ENCODE measurements at places on chromosomes 11 and 22. TPM values are rescaled to one million over a fixed set of nuclear protein-coding genes. Genes with fewer than 3 reads are reported as not detected.

Gene CBLIF
- total RNA-seq: not detected

GRCh38 chr11:92919048-92919447, 50.4 kb upstream of the MTNR1B start:
- H3K27ac ChIP-seq: no peak overlapping the region
- no peaks in the 10 kb centered on the region for H3K36me3 ChIP-seq

DNA sequence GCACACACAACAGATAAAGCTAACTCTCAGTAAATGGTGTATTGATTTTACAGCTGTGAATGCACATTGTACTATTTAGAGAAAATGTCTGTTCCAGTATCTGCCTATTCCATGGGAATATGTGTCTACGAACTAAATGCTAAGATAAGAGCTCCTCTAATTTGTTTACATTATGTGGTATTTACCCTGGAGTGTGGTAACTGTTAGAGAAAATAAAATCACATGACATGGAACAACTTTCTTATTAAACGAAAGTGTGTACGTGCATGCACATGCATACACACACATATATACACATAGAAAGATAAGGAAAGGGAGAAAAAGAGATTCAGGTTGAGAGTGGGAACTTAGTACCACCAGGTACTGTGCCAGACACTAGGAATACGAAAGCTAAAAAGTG, 1151.7 kb upstream of the TENM4 start:
- H3K36me3 ChIP-seq: no peaks in the 10 kb centered on the region
- DNase-seq: no peak
- no peaks in the 10 kb centered on the region for H3K27me3 ChIP-seq
- H3K4me1 ChIP-seq: no peaks in the 10 kb centered on the region
- no peak overlapping the region for H3K27ac ChIP-seq

DNA sequence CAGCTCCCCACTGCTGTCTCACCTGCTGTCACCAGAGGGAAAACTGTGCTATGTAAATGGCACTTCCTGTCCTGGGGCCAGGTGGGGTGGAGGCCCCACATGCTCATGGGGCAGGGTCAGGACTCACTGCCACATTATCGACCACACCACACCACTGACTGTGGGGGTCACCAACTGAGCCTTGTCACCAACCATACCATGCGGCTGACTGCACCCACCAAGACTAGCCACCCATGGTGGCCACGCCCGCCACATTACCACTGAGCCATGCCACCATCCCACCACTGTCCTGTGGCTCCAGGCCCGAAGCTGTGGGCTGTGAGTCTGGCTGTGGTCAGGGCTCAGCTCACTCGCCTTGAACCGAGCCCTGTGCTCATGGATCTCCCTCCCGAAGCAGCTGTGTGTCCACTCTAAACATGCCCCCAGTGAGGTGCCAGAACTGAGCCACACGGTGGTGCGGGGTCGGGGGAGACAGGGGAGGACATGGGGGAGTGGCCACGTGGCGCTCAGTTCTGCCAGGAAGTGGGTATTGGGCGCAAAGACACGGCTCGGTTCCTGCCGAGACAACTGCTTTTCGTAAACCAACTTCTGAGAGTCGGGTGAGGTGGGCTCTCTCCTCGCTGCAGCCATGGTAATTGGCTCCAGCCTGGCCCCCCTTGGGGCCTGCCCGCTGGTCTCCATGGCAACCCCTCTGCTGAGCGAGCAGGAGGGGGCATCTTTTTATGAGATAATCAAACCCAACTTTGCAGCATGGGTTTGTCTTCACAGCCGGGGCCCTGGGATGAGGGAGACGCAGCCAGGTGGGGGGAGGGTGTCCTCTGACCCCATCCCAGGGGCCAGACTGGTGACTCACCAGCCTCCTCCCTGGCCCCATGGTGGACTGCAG, 23.2 kb downstream of the RTN4R start:
- H3K4me3 ChIP-seq: peak overlapping the region; percentile 44
- no peaks in the 10 kb centered on the region for H3K36me3 ChIP-seq
- peak overlapping the region; percentile 80 for H3K27ac ChIP-seq
- peak; percentile 69 for DNase-seq
- H3K27me3 ChIP-seq: no peaks in the 10 kb centered on the region

Gene KDM4E
- not detected for total RNA-seq

DNA sequence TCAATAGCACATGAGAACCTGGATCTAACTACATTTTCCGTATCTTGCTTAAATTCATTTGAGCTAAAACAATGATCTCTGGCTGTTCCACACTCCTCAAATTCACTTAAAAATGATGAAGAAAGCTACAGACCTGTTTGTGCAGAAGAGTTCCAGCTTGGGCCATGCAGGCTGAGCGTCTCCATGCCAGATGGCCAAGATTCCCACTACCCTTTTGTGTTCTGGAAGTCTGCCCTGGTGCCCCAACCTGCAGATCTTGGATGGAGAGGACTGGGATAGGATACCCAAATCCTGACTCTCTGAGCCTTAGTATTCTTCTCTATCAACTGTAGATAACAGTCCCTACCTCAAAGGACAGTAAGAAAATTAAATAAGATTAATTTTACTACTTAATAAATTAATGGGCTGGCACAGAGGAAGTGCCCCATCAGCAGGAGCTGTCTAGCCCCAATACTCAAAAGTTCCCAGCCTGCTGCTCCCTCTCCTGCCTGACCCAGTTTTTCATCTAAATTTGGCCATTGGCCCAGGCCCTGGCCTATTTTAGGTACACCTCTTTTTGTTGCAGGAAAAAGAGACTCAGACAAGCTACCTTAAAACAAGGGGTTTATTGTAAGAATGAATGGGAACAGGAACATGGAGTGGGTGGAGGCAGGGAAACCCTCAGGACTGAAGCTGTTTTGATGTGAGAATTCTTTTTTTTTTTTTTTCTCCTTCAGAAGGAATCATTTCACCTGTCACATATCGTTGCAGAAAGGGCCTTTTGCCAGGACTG, 81.4 kb upstream of the GRK3 start:
- H3K36me3 ChIP-seq: peaks cover 17% of the 10 kb centered on the region
- no peak for DNase-seq
- H3K27ac ChIP-seq: no peak overlapping the region
- peaks cover 1% of the 10 kb centered on the region for H3K27me3 ChIP-seq
- H3K4me3 ChIP-seq: no peak overlapping the region

Gene SPI1
- 3.4 TPM for total RNA-seq

DNA sequence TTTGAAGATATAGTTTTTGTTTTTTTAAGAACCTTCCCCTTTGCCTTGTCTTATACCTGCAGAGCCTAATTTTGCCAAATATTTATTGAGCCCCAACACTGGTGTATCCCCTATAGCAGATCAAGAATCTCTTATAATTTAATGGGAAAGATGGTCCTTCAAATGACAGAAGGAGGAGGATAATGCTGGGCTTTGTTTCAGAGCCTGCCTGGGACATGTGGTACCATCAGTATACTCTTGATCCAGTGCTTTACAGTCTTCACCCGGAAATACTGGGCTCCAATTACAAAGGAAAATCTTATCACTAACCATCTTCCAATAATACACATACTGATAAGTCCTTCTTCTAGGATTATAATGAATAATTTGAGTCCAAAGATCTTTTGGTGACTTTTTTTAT, 84.7 kb downstream of the GAB2 start:
- DNase-seq: no peak
- H3K4me1 ChIP-seq: no peaks in the 10 kb centered on the region
- no peak overlapping the region for H3K27ac ChIP-seq
- no peaks in the 10 kb centered on the region for H3K27me3 ChIP-seq
- H3K36me3 ChIP-seq: no peaks in the 10 kb centered on the region

GRCh38 chr22:23104187-23104971, 34.1 kb downstream of the GNAZ start:
- no peaks in the 10 kb centered on the region for H3K27me3 ChIP-seq
- H3K27ac ChIP-seq: no peak overlapping the region
- H3K4me1 ChIP-seq: no peaks in the 10 kb centered on the region
- no peaks in the 10 kb centered on the region for H3K36me3 ChIP-seq
- no peak for DNase-seq

- H3K4me3 ChIP-seq: no peak overlapping the region
- no peak overlapping the region for H3K27ac ChIP-seq
- no peaks in the 10 kb centered on the region for H3K36me3 ChIP-seq
- H3K27me3 ChIP-seq: no peaks in the 10 kb centered on the region
- DNase-seq: no peak
Observed at GRCh38 chr22:29457730-29458129, 19.3 kb downstream of the RFPL1 start.

Gene RCOR2
- total RNA-seq: not detected

DNA sequence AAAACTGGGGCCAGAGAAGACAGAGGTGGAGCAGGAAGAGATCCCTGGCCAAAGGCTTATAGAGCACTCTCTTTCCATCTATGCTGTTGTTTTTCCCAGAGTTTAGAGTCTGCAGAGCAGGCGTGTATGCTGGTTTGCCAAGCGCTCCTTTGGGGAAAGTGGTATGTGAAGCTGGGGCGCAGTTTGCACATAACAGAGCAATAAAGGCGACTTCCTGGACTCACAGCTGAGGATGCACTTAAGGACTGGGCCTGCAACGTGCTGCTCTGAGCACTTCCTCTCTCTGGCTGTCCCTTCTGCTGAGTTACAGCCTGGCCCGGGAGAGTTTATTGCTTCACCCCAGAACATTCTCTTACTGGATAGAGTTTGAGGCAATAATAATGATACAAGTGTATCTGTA, 41.7 kb downstream of the THAP12 start:
- peaks cover 4% of the 10 kb centered on the region for H3K27me3 ChIP-seq
- DNase-seq: no peak
- no peaks in the 10 kb centered on the region for H3K4me1 ChIP-seq

- no peaks in the 10 kb centered on the region for H3K36me3 ChIP-seq
- no peak overlapping the region for H3K4me3 ChIP-seq
- no peak for DNase-seq
- H3K4me1 ChIP-seq: no peaks in the 10 kb centered on the region
- H3K27me3 ChIP-seq: peaks cover 23% of the 10 kb centered on the region
Observed at GRCh38 chr11:60797846-60798630, 12.9 kb downstream of the MS4A10 start.

Gene TLCD5
- total RNA-seq: not detected

GRCh38 chr11:16632295-16633200, 105.9 kb upstream of the C11orf58 start:
- H3K36me3 ChIP-seq: no peaks in the 10 kb centered on the region
- no peak overlapping the region for H3K27ac ChIP-seq
- no peak overlapping the region for H3K4me3 ChIP-seq

Gene OR6T1
- total RNA-seq: not detected

Gene PIH1D2
- total RNA-seq: 0.30 TPM

DNA sequence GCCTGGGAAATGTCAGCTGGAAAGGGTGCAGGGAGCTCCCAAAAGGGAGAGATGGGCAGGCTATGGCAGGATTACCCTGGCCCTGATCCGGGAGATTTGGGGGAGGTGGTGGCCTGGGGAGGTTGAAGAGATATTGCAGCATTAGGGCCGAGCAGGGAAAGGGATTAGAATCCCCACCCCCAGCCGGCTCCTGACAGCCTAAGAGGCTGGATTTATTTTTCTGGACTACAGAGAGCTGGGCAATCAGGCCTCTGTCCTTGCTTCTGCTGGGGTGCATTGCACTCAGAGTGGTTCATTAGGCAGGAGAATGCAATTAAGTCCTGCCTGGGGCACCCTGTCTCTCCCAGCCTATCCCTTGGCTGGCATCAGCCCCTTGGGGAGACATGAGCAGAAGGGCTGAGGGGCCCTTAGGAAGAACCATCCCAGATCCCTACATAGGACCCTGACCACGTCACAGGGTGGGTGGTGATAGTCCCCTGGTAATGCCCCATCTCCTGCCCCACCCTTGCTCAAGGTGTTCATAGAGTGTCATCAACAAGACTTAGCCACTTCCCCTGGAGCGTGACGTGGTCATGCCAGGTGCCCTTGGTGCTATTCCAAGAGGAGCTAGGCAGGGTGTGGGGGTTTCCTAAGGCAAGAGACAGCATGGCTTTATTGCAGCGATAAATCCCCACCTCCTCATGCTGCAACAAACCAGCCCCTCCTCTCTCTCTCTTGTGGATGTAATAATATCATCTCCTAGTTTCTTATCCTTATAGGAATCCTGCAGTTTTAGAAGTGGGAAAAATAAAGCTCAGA, 38.4 kb upstream of the KLHL35 start:
- peaks cover 15% of the 10 kb centered on the region for H3K4me1 ChIP-seq
- no peak for DNase-seq
- no peak overlapping the region for H3K27ac ChIP-seq
- H3K36me3 ChIP-seq: no peaks in the 10 kb centered on the region
- H3K4me3 ChIP-seq: no peak overlapping the region
- H3K27me3 ChIP-seq: no peaks in the 10 kb centered on the region

Gene TRMT2A
- total RNA-seq: 123 TPM

DNA sequence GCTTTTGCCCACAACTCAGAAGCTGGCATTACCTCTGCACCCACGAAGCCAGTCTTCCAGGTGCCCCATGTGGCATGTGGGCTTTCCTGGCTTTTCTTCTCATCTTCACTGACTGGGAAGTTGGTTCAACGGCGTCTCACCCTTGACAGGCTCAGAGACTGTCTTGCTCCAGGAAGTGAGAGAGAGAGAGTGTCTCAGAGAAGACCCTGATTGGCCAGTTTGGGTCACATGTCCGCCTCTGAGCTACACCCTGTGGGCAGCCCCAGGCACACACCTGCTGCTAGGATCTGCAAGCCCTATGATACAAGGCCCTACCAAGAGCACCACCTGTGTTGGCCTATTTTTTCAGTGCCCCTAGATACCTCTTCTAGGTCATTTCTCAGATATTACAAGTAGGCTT, 39.0 kb downstream of the RTL6 start:
- no peaks in the 10 kb centered on the region for H3K27me3 ChIP-seq
- H3K4me3 ChIP-seq: no peak overlapping the region
- no peaks in the 10 kb centered on the region for H3K36me3 ChIP-seq
- H3K27ac ChIP-seq: no peak overlapping the region
- DNase-seq: no peak

DNA sequence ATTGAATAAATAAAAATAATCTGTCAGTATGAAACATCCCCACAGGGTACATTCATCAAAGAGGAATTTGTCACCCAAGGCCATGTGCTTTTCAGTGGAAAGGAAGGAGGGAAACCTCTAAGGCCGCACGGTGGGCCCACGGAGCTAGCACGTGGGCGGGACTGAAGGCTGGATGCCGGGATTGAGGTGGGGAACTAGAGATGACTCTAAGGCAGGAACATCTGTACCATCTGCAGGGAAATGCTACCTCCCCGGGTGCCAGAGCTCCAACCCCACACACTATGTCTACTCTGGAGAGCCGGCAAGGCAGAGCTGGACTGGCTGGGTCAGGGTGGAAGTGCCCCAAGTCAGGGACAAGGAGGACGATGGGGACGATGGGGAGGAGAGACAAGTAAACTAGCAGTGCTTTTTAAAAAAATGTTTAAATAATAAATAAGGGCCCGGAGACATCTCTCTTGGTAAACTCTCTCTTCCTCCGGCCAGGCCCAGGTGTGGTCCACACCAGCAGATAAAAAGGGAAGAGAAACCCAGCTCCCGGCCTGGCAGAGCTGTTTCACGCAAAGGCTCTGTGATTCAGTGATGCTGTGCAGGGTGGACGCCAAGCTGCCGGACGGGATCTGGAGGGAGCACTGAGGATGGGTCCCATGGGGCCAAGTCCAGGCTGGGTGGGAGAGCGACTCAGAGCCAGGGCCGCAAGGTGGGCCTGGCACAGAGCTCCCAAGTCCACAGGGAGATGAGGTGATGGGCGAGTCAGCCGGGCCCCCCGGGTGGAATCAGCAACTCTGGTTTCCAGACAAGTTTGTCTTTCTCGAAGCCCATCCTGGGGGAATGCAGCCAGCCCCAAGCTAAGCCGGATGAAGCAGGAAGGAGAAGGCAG, 5.8 kb downstream of the LIF start:
- H3K4me3 ChIP-seq: no peak overlapping the region
- no peaks in the 10 kb centered on the region for H3K4me1 ChIP-seq
- no peaks in the 10 kb centered on the region for H3K27me3 ChIP-seq
- no peak overlapping the region for H3K27ac ChIP-seq

- H3K36me3 ChIP-seq: no peaks in the 10 kb centered on the region
- H3K27ac ChIP-seq: no peak overlapping the region
- H3K27me3 ChIP-seq: no peaks in the 10 kb centered on the region
- H3K4me1 ChIP-seq: no peaks in the 10 kb centered on the region
Observed at GRCh38 chr11:109085708-109086373, 336.1 kb upstream of the C11orf87 start.

Gene TRIM21
- 29.4 TPM for total RNA-seq

Data from T-cell (primary cell).